ENCODE measurements at places on chromosomes 5 and 9. TPM values are rescaled to one million over a fixed set of nuclear protein-coding genes. Genes with fewer than 3 reads are reported as not detected.
A peak's percentile ranks its signal among the peaks of the same experiment; 100 is the strongest.

Gene TSLP
- polyA plus RNA-seq = 2.8 TPM

Gene PTTG1
- 8.7 TPM for polyA plus RNA-seq

GRCh38 chr5:3237276-3237868, 358.3 kb upstream of the IRX1 start:
- no peaks in the 10 kb centered on the region for H3K4me1 ChIP-seq
- no peaks in the 10 kb centered on the region for H3K27me3 ChIP-seq
- no peak overlapping the region for H3K27ac ChIP-seq
- no peaks in the 10 kb centered on the region for H3K36me3 ChIP-seq

Gene MIGA2
- 39.6 TPM for polyA plus RNA-seq

Gene ZNF300
- 4.8 TPM for polyA plus RNA-seq

Gene IRGM
- polyA plus RNA-seq = 0.06 TPM

DNA sequence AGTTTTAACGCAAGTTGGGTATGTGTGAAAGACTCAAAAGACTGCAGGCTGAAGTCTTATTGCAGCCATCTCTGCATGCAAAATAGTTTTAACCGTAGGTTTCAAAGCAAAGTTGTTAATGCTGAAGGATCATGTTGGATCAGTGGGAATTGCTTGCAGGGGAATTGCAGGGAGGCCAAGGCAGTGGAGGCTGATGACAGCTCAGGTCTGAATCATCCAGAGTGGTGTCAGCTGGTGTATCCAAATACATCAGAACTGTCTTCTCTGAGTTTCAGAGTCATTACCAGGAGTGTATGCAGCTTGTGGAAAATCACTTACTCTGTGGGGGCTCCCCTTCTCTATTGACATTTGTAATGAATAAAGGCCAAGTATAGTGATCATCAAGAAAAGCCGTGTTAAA, 435.7 kb downstream of the SH3GL2 start:
- H3K4me3 ChIP-seq = no peak overlapping the region
- no peaks in the 10 kb centered on the region for H3K36me3 ChIP-seq
- H3K27me3 ChIP-seq = no peaks in the 10 kb centered on the region
- DNase-seq = no peak
- no peak overlapping the region for H3K27ac ChIP-seq

- H3K27ac ChIP-seq = no peak overlapping the region
- no peak for DNase-seq
- H3K36me3 ChIP-seq = no peaks in the 10 kb centered on the region
- H3K4me3 ChIP-seq = no peak overlapping the region
- H3K4me1 ChIP-seq = no peaks in the 10 kb centered on the region
Observed at GRCh38 chr5:5813441-5813840, 391.0 kb downstream of the ICE1 start.

DNA sequence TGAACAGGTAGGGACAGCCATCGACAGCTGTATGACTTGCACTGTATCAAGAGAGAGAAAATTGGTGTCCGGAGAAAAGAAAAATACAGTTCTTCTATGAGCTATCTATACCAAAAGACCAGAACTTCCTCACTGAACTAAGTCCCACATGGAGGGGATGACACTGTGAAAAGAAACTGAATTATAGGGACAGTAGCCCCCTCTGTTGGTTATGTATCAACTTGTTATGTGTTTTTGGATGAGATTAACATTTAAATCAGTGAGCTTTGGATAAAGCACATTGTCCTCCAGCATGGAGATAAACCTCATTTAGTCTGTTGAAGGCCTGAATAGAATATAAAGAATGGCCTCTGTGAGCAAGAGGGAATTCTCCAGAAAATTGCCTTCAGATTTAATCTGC, 176.6 kb upstream of the SH3GL2 start:
- H3K27ac ChIP-seq = no peak overlapping the region
- no peaks in the 10 kb centered on the region for H3K4me1 ChIP-seq
- H3K27me3 ChIP-seq = no peaks in the 10 kb centered on the region
- DNase-seq = no peak
- H3K4me3 ChIP-seq = no peak overlapping the region
- no peaks in the 10 kb centered on the region for H3K36me3 ChIP-seq

DNA sequence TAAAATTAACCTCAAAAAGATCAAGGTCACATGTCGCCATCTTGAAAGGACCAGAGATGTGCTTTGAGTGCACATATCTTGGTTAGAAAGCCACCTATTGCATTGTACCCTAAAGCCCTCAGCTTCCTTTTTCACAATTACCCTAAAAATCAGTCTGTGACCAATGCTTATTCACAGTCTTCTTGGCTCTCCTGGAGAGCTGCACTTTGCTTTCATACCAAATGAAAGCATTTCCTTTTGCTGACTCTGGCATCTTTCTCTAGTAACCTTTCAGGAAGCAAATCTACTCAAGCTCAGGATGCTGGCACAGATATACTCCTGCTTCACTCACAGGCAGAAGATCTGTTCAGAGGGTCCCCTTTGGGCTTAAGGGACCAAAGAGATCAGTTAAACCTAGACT, 160.7 kb upstream of the PUM3 start:
- H3K36me3 ChIP-seq = no peaks in the 10 kb centered on the region
- no peak overlapping the region for H3K4me3 ChIP-seq
- DNase-seq = no peak
- no peaks in the 10 kb centered on the region for H3K4me1 ChIP-seq

Gene SLU7
- polyA plus RNA-seq = 19.2 TPM

- H3K4me1 ChIP-seq = peaks cover 9% of the 10 kb centered on the region
- H3K27me3 ChIP-seq = no peaks in the 10 kb centered on the region
- no peak overlapping the region for H3K4me3 ChIP-seq
Observed at GRCh38 chr5:77751328-77752023, 24.7 kb downstream of the TBCA start.

- H3K4me1 ChIP-seq = no peaks in the 10 kb centered on the region
- H3K27me3 ChIP-seq = no peaks in the 10 kb centered on the region
- H3K4me3 ChIP-seq = no peak overlapping the region
- DNase-seq = no peak
- H3K36me3 ChIP-seq = peaks cover 83% of the 10 kb centered on the region
- no peak overlapping the region for H3K27ac ChIP-seq
Observed at GRCh38 chr9:36064448-36065037, 27.8 kb downstream of the RECK start.

DNA sequence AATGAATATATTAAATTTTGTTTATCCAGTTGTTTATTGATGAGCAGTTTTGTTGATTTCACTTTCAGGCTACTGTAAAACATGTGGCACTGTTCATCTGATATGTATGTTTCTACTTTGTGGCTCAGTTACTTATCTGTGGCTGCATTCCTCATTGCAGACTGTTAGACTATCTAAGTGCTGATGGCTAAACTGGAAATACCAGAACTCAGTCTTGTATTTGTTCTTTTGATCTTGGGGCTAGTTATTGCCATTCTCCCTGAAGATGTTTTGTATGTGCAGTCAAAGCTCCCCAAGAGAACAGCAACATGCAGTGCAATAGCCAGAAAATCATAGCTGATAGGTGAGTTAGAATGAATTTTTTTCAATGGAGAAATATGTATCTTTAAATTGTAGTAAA, 162.2 kb downstream of the GADD45G start:
- no peaks in the 10 kb centered on the region for H3K36me3 ChIP-seq
- H3K4me3 ChIP-seq = no peak overlapping the region
- H3K27me3 ChIP-seq = no peaks in the 10 kb centered on the region

- no peak overlapping the region for H3K27ac ChIP-seq
- H3K4me3 ChIP-seq = no peak overlapping the region
- DNase-seq = no peak
- no peaks in the 10 kb centered on the region for H3K27me3 ChIP-seq
- H3K36me3 ChIP-seq = no peaks in the 10 kb centered on the region
- no peaks in the 10 kb centered on the region for H3K4me1 ChIP-seq
Observed at GRCh38 chr9:131960311-131960710, 119.4 kb downstream of the MED27 start.

- H3K36me3 ChIP-seq = no peaks in the 10 kb centered on the region
- DNase-seq = no peak
- no peak overlapping the region for H3K4me3 ChIP-seq
- no peaks in the 10 kb centered on the region for H3K27me3 ChIP-seq
Observed at GRCh38 chr5:145237843-145238242, 597.3 kb downstream of the PRELID2 start.

Gene ASPN
- 3.2 TPM for polyA plus RNA-seq

Gene SAPCD2
- 0.15 TPM for polyA plus RNA-seq

Gene C5orf34
- polyA plus RNA-seq = 0.65 TPM

GRCh38 chr9:32424616-32425015, 40.2 kb downstream of the ACO1 start:
- H3K4me3 ChIP-seq = no peak overlapping the region
- no peaks in the 10 kb centered on the region for H3K4me1 ChIP-seq
- H3K36me3 ChIP-seq = no peaks in the 10 kb centered on the region
- H3K27me3 ChIP-seq = no peaks in the 10 kb centered on the region
- no peak for DNase-seq

DNA sequence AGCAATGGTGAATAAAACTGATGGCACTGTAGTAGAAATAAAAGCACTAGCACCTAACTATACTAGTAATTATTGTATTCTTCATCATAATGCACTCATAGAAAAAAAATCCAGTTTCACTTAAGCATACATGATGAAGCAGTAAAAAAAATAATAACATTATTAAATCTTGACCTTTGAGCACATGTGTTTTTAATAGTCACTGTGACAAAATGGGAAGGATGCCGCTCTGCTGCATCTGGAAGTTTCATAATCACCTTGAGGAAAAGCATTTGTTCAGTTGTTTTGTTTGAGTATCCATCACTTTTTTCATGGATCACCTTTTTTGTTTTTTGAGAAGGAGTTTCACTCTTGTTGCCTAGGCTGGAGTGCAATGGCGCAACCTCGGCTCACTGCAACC, 13.2 kb downstream of the OR2K2 start:
- H3K36me3 ChIP-seq = no peaks in the 10 kb centered on the region
- no peak for DNase-seq
- H3K27ac ChIP-seq = no peak overlapping the region

- DNase-seq = no peak
- no peaks in the 10 kb centered on the region for H3K4me1 ChIP-seq
- no peak overlapping the region for H3K27ac ChIP-seq
- no peaks in the 10 kb centered on the region for H3K36me3 ChIP-seq
Observed at GRCh38 chr5:71864730-71865601, 145.9 kb downstream of the CARTPT start.

DNA sequence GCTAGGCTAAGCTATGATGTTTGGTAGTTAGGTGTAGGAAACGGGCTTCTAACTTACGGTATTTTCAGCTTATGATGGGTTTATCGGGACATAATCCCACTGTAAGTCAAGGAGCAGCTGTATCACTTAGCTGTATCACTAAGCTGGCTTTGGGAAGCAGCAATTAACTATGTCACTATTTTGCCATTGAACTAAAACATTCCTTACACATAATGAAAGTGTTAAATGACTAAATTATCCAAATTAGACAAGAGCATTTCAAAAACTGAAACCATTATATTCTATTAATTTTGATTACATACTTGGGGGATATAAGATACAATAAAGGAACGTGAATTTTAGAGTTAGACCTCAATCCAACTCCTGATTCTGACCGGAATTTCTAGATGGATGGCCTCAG, 188.3 kb downstream of the AGTPBP1 start:
- no peak for DNase-seq
- no peak overlapping the region for H3K27ac ChIP-seq
- H3K36me3 ChIP-seq = no peaks in the 10 kb centered on the region
- H3K27me3 ChIP-seq = no peaks in the 10 kb centered on the region
- no peak overlapping the region for H3K4me3 ChIP-seq

DNA sequence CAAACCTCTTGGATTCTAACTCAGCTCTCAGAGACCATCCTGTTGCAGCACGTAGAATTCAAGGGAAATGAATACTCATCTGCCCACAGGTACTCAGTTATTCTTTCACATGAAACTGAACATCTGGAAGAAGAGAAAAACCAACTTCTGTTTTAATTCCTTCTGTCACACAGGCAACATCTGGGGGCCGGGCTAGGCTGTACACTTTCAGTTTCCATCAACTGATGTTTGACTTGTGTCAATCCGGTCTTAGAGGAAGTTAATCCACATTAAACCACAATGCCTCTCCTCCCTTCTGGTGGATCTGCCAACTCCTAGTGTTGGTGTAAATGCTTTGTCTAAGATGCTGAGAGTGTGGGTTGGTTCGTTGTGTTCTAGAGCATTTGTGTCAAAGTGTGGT, 17.6 kb downstream of the DMRT3 start:
- H3K27ac ChIP-seq = no peak overlapping the region
- H3K36me3 ChIP-seq = no peaks in the 10 kb centered on the region

Gene HK3
- 4.5 TPM for polyA plus RNA-seq

- no peak for DNase-seq
- no peaks in the 10 kb centered on the region for H3K4me1 ChIP-seq
- H3K36me3 ChIP-seq = no peaks in the 10 kb centered on the region
- no peaks in the 10 kb centered on the region for H3K27me3 ChIP-seq
- H3K4me3 ChIP-seq = no peak overlapping the region
- no peak overlapping the region for H3K27ac ChIP-seq
Observed at GRCh38 chr5:108472237-108472636, 90.3 kb upstream of the FBXL17 start.

Gene TTC33
- 7.2 TPM for polyA plus RNA-seq

GRCh38 chr5:37111426-37112382, 137.5 kb downstream of the CPLANE1 start:
- no peak overlapping the region for H3K4me3 ChIP-seq
- no peaks in the 10 kb centered on the region for H3K4me1 ChIP-seq
- no peak overlapping the region for H3K27ac ChIP-seq
- H3K27me3 ChIP-seq = no peaks in the 10 kb centered on the region

DNA sequence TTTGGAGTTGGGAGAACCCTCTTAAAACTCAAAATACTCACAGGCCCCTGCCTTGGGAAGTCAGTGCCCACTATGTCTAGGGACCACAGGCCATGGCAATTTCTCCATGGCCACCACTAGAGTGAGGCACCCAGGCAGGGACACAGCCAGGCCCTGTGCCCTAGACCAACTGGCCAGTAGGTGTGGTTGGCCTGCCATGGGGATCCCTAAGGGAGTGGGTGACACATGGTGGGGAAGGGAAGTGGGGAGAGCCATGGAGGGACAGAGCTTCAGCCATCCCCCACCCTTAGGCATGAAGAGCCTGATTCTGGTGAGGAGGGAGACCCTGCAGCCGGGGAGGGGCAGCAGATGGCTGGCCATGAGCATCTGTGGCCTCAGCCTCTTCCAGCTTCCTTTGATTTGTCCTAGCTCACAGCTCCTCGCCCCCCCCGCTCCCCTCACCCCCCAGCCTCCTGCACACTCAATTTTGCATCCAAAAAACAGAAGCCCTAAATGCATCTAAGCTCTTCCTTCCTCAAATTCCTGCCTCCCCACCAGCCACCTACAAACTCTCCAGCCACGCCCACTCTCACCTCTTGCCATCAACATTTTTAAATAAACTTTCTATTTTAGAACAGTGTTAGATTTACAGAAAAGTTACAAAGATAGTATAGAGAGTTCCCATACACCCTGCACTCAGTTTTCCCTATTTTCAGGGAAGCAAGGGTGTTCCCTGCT, 1.6 kb upstream of the DBN1 start:
- H3K4me1 ChIP-seq = peaks cover 74% of the 10 kb centered on the region
- no peak for DNase-seq
- peak overlapping the region; percentile 53 for H3K27ac ChIP-seq
- H3K4me3 ChIP-seq = no peak overlapping the region

DNA sequence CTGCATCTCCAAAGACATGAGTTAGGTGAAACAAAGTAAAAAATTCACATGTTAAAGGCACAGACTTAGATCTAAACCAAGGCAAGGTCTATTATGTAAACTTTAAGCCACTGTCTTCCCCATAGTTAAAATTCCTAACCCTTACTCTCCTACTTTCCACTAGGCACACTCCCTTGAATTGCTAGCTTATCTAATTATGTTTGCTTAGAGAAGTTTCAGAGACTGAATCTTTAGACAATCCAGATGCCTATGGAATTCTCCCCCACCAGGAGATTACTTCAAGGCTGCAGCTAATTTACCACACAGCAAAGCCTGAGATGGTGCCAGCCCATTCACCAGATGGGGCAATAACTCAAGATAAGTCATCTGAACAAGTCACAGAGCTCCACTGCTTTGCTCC, 803.1 kb upstream of the COX7C start:
- no peaks in the 10 kb centered on the region for H3K36me3 ChIP-seq
- DNase-seq = no peak
- no peak overlapping the region for H3K4me3 ChIP-seq
- H3K27ac ChIP-seq = no peak overlapping the region
- H3K27me3 ChIP-seq = no peaks in the 10 kb centered on the region

Gene PAEP
- polyA plus RNA-seq = not detected

Gene RETREG1
- 14.6 TPM for polyA plus RNA-seq
